Activated CD4-positive, alpha-beta T cell treated with anti-CD3 and anti-CD28 coated beads, Interleukin-2, amount 10 ng/mL, durations not matched to agents 24 days and 14 days (primary cell): ENCODE measurements at places on chromosomes 6 and 20. TPM values are rescaled to one million over a fixed set of nuclear protein-coding genes. Genes with fewer than 3 reads are reported as not detected.

GRCh38 chr6:41374618-41375590 lies 39.5 kb downstream of the NCR2 start:
- no peak for DNase-seq

DNA sequence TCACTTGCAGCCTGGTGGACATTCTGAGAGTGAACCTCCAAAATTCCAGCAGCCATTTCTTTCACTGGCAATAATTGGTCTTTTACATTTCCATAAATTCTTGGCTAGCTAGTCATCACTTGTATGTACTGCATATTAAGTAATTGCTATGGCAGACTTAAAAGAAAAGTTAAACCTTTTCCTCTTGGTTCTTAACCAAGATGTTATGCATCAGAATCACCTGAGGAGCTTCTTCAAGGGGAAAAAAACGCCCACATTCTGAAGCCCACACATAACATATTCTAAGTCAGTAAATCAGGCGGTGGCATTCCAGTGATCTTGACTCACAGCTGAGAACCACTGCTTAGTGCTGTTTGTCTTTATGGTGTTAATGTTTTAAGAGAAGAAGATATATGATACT lies 37.0 kb downstream of the CDC40 start:
- no peak for DNase-seq

DNA sequence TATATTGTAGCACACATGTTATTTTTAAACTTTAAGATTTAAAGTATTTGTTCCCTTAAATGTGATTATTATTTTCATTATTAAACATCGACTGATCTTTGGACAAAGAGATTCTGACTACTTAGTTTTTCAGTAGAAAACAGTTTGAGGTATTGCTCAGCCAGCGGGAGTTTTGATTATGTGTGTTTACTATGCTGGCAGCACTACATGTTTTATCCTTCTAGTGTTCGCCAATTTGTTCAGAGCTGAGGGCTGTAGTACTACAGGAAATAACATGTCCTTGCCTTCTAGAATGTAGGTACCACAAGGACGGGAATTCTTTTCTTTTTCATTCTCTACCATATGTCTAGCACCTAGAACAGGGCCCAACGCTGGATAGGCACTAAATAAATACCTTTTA lies 11.1 kb upstream of the LCA5 start:
- DNase-seq = no peak

- DNase-seq = no peak
These were observed 7.9 kb downstream of the RIN2 start for GRCh38 chr20:19765913-19766312.

DNA sequence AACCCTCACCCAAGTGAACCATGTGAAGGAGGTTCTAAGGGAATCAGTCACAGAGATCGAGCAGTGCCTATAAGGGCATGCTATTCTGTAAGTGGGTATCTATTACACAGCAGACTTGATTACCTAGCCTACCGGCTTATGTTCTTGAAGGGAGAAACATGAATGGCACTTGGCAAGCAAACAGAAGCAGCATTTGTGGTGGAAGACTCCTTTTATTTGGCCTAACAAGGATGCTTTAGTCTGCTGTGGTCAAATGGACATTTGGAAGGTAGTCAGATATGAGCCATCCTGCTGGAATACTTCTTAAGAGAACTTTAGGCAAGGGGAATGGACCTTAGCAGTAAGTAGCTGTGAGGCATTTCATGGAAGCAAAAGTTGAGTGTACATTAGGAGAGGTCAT lies 126.3 kb downstream of the COL12A1 start:
- DNase-seq = no peak

DNA sequence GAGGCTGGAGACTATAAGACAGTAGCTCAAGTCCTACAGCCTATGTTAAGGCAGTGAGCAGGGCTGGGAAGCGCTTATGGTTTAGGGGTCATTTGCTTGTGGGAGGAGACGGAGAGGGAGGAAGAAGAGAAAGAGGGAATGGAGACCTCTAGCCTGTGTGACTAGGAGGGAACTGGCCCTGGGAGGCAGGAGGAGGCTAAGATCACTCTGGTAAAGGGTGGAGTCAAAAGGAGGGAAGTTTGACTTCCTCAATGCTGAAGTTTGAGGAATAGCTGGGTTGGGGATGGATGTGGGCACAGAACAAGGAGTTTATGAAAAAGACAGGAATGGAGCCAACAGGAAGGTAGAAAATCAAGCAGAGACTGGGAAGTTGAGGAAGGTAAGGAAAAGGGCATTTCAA lies 6.4 kb upstream of the BACH2 start:
- DNase-seq = no peak

DNA sequence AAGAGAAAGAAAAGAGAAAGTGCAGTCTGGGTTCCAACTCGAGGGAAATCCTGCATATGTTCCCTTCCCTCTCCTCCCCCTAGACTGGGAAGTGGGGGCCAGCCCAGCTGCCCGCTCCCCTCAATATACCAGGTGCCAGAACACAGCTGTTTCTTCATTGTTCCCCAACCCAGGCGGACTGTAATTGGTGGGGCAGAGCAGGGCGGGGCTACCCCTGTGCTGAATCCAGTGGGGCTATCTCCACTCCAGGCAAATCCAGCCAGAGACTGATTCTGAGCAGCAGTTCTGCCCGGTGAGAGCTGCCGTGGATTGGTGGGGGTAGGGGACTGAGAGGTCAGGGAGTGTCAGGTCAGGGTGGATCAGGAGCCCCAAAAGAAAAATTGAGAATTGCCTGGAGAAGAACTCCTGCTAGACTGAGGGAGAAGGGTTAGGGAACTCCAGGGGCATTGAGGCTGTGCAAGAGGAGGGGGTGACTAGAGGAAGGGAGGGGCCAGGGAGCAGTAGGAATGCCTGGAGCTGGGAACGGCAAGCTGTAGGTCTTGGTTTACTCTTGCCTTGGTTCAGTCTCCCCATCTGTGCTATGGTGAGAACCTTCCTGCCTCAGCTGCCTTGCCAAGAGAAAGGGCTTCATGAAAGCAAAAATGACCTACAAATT lies at the start of gene MYMX:
Gene MYMX, plus strand, starts transcription at position 250 of the 655 bp plus-strand sequence. CDS start 546 bp downstream, outside the sequence.
- DNase-seq = no peak

GRCh38 chr6:1631251-1631650 lies 21.5 kb downstream of the FOXC1 start:
- no peak for DNase-seq

- DNase-seq = no peak
These were observed 10.0 kb upstream of the UQCC2 start for GRCh38 chr6:33721508-33721907.

- DNase-seq = peak; percentile 56
These were observed 5.1 kb upstream of the MAP1LC3A start for GRCh38 chr20:34553366-34553867.

DNA sequence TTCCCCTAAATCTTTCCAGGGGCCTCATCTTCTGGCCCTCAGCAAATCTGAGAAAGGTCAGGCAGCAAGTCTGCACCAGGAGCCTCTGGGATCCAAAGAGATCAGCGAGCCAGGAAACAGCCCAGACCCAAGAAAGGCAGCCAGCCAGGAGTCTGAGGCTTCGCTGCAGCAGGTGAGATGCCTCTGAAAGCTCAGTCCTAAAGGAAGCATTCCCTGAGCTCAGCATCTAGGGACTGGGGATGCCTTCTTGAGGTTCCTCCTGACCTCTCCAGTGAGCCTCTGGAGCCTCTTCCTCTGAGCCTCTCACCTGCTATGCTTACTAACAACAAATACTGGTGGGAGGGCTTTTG lies 118.8 kb upstream of the MAFB start:
- no peak for DNase-seq

GRCh38 chr6:137405806-137406205 lies 88.4 kb downstream of the OLIG3 start:
- no peak for DNase-seq

DNA sequence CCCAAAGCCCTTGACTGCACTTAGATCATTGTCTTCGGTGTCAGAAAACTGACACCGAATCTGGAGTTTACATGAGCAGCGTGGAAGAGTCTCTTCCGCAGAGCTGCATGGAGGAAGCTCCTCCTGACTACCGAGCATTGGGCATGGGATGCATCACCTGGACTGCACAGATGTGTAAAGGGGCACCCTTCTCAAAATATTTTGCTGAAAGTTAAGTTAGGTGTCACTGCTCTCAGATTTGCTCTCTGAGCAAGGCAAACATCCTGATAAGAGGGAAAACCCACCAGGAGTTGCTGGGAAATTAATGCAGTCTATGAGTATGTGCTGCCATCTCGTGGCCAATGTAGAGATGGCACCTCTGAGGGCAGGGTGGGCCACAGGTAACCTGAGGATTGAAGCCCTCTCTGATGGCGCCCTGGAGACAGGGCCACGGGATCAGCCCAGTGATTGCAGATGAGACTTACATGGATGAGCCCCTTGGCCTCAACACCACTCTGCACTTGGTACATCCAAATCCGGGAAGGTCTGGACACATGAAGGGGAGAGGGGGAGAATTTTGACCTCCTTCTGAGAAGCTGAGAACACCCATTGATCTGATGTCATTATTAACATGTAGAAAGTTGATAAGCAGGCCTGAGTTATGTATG lies 129.9 kb downstream of the LPA start:
- peak; percentile 86 for DNase-seq

- DNase-seq = no peak
These were observed 24.0 kb upstream of the PHACTR3 start for GRCh38 chr20:59580146-59580946.

DNA sequence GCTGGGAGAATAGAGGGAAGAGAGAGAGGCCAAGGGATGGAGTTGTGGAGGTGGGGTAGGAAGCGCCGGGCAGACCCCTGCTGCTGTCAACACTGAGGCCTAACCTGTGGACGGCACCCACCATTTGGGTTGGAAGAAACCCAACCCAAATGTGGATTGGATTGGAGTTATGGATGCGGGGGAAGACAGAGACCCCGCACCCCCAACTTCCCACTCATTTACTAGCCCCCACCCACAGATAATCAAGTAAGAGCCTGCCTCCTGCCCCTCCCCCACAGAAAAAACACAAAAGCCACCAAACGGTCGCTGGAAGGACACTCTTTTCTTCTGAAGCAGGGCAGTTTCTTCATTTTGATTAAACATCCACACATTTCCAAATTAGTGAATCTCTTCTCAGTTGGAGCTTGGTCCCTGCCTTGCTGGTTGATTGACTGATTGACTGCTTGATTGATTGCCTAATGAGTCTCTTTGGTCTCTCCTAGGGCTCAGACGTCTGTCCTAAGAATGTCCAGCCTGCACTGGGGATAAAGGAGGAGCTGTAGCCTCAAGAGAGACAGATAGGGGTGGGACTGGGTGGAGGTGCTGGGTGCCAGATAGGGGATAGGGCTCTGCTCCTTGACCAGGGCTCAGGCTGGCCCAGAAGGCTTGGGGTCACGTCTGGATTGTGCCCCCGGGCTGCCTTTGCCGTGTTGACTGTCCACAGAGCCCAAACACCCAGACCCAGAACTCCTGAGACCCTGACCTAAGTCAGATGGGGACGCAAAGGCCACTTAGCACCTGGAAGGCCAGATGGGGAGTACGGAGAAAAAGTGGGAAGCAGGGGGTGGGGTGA lies 74.9 kb upstream of the FOXP4 start:
- DNase-seq = no peak

DNA sequence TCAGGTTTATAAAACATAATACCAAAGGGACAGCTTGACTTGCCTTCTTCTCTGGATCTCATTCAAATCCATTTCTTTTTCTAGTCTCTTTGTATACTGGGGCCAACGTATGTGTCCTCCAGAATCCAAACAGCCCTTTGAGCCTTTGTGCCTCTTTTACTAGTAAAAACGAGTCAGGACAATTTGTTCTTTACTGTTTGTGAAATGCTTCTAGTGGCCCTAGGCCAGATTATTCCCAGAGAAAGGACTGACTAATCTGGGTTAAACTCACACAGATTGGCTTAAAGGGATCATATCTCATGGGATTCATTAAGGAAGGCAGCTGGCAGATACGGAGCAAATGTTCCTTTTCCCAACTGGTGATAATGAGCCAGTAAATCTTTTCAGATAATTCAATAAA lies 32.1 kb upstream of the MANEA start:
- DNase-seq = no peak

- DNase-seq = no peak
These were observed 277.1 kb downstream of the PAX1 start for GRCh38 chr20:21982559-21982958.

- peak; percentile 60 for DNase-seq
These were observed 51.4 kb downstream of the JPH2 start for GRCh38 chr20:44135417-44136204.

DNA sequence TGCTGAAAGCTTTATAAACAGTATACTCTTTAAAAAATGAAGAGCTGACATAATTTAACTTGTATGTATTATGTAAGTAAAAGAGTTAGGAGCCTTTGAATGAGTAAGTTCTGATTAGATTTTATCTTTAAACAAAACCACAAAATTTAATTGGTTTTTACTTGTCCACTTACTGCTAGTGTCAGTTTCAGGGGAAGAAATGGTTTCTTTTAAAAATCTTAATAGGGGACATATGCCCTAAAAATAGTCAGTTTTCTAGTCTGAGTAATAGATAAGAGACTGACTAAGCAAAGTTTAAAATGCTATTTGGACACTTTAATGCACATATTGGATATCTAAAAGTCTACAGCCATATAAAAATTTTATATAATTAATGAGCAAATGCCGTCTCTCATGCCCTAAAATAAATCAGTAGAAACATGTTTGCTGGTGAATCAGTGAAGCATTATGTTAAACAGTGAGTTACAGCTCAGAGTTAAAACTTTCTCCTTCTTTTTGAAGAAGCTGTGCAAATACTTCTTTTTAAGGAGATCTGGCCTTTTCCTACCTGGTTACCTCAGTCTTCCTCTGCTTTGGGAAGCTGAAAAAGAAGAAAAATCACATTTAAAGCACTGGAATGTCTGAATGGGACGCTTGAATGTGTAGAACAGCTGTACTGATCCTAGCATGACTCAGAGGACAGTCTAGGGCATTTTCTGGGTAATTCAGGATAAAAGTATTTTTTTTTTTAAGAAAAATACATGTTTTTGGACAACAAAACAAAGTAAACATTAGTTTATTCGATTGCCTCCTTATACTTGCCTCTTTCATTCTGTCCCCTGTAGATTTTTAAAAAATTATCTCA lies 55.3 kb downstream of the CDH26 start:
- no peak for DNase-seq

- DNase-seq = peak; percentile 29
These were observed 84.8 kb downstream of the TTLL2 start for GRCh38 chr6:167409694-167410093.

Gene LY6G6D
- not detected in 2 replicates for total RNA-seq

Gene PSORS1C2
- not detected in 2 replicates for total RNA-seq

Gene KCNG1
- 9.8 and 12.3 TPM in 2 replicates for total RNA-seq

Gene ENPP1
- total RNA-seq = 0.58 and 0.66 TPM in 2 replicates

Gene FRMD1
- total RNA-seq = not detected in 2 replicates

Gene HLA-DPA1
- 38.5 and 42.6 TPM in 2 replicates for total RNA-seq

Gene C20orf141
- total RNA-seq = not detected in 2 replicates

Gene TOX2
- total RNA-seq = 1.4 and 2.6 TPM in 2 replicates

Gene ZSCAN9
- total RNA-seq = 5.2 and 6.3 TPM in 2 replicates

Gene MAS1
- not detected in 2 replicates for total RNA-seq

Gene MAFB
- 0.93 and 1.2 TPM in 2 replicates for total RNA-seq

Gene PAX1
- not detected in 2 replicates for total RNA-seq

Gene TREM2
- not detected in 2 replicates for total RNA-seq

Gene PLN
- total RNA-seq = not detected in 2 replicates

Gene PDYN
- total RNA-seq = not detected in 2 replicates

Gene HNF4A
- total RNA-seq = not detected in 2 replicates

Gene DEFB113
- not detected in 2 replicates for total RNA-seq

Gene ZNF831
- total RNA-seq = 3.1 and 3.4 TPM in 2 replicates
